ENCODE measurements at places on chromosomes 12 and 14. TPM values are rescaled to one million over a fixed set of nuclear protein-coding genes. Genes with fewer than 3 reads are reported as not detected.
A peak's percentile ranks its signal among the peaks of the same experiment; 100 is the strongest.

Gene SYNDIG1L
- 0.71 TPM for total RNA-seq

Gene OAS2
- total RNA-seq, result 4.2 TPM

Gene FBXL14
- total RNA-seq, result 16.7 TPM

Gene AQP2
- not detected for total RNA-seq

Gene OR6C2
- total RNA-seq, result not detected

Gene IFNG-AS1
- total RNA-seq, result not detected

Gene RIMBP2
- total RNA-seq, result 35.6 TPM

Gene GNB3
- total RNA-seq, result 6.3 TPM

Gene FGF23
- total RNA-seq, result 0.10 TPM

DNA sequence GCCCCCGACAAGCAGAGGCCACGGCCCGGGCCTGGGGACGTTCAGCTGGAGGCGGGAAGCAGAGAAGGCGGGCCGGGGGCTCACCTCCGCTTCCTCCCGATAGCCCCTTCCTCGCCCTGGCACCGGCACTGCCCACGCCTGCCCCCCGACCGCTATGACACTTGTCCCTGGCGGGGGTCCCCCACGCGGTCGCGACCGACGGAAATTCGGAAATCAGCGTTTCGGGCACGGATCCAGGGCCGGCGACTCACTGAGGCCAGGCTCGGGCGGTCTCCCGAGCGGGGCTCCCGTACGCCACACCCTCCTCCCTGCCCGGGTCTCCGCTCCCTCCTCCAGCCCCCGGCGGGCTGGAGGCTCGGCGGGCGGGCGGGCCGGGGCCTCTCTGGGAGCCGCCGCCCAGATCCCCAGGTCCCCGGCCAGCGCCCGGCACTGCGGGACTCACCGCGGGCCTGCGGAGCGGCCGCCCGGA is 581 bp downstream of the PITPNM2 start:
- no peak for DNase-seq
- peaks cover 34% of the 10 kb centered on the region for H3K27me3 ChIP-seq
- peak overlapping the region; percentile 82 for H3K4me3 ChIP-seq
- H3K27ac ChIP-seq, result peak overlapping the region; percentile 34

DNA sequence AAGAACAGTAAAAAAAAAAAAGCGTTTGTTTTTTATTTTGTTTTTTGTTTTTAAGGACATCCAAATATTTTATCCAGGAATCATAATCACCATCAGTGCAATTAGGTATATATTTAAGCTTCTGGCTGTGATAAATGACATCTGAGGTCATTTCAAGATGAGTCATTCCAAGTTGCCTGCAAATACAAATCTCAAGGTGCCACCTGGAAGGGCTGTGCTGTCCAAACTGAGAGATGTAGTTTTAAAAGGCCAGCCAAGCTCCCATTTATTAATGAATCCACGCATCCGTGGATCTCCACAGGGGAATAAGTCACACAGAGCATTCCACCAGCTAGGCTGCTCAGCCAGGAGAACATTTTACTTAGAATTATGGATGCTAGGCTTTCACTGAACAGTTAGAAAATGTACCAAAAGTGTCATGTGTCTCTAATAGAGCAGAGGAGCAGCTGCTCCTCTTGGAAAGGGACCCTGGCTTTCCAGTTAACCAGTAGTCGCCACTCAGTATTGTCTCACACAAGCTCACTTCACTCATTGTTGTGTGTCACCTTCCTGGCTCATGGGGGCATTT is 1151.4 kb upstream of the TMEM132C start:
- no peak overlapping the region for H3K4me3 ChIP-seq
- peaks cover 3% of the 10 kb centered on the region for H3K27me3 ChIP-seq
- H3K36me3 ChIP-seq, result no peaks in the 10 kb centered on the region
- no peak overlapping the region for H3K27ac ChIP-seq

GRCh38 chr12:67450441-67450840 is 181.3 kb downstream of the CAND1 start:
- DNase-seq, result no peak
- H3K4me3 ChIP-seq, result no peak overlapping the region
- H3K36me3 ChIP-seq, result no peaks in the 10 kb centered on the region
- no peaks in the 10 kb centered on the region for H3K27me3 ChIP-seq
- no peak overlapping the region for H3K27ac ChIP-seq

- H3K4me3 ChIP-seq, result no peak overlapping the region
- peaks cover 8% of the 10 kb centered on the region for H3K4me1 ChIP-seq
- H3K27ac ChIP-seq, result no peak overlapping the region
- H3K36me3 ChIP-seq, result peaks cover 3% of the 10 kb centered on the region
- H3K27me3 ChIP-seq, result peaks cover 4% of the 10 kb centered on the region
These were observed 28.7 kb downstream of the PPP2R5C start for GRCh38 chr14:101790232-101790631.

GRCh38 chr14:28773176-28773575 is 6.6 kb downstream of the FOXG1 start:
- peak overlapping the region; percentile 59 for H3K4me3 ChIP-seq
- peaks cover 10% of the 10 kb centered on the region for H3K4me1 ChIP-seq
- H3K27me3 ChIP-seq, result peaks cover 98% of the 10 kb centered on the region
- H3K36me3 ChIP-seq, result no peaks in the 10 kb centered on the region

DNA sequence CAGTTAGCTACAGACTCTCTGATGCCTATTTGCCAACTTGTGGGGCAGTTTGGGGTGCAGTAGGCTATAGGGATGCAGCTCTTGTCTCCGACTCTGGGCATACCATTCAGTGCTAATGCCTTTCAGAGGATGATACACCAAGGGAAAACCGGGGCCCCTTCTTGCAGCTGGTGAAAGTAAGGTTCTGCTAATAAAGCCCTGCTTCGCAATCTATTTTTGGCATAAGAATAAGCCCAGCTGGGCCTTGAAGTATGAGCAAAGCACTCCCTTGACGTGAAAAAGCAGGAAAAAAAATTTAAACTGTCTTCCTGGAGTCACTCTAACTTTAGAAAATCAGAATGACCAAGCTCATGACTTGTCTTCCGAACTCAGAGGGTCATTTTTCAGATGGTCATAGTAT is 124.1 kb upstream of the RBM19 start:
- DNase-seq, result no peak
- no peak overlapping the region for H3K27ac ChIP-seq
- H3K36me3 ChIP-seq, result no peaks in the 10 kb centered on the region
- peaks cover 38% of the 10 kb centered on the region for H3K27me3 ChIP-seq

DNA sequence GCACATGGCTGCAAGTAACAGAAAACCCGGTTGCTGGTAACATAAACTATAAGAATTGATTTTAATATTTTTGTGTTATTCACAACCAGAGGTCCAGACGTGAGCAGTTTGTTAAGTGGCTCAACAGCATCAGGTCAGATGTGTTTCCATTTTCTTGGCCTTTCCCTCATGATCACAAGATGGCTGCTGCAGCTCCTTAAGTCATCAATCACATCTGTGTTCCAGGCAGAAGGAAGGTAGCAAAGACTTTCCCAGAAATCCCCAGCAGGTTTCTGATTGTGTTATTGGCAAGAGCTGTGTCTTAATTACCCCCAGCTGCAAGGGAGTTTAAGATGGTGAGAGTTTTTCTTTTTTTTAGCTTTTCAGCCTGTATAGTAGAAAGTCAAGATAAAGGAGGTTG is 40.4 kb upstream of the MYL2 start:
- no peaks in the 10 kb centered on the region for H3K36me3 ChIP-seq
- no peak overlapping the region for H3K27ac ChIP-seq
- peaks cover 29% of the 10 kb centered on the region for H3K27me3 ChIP-seq
- no peak overlapping the region for H3K4me3 ChIP-seq
- H3K4me1 ChIP-seq, result no peaks in the 10 kb centered on the region

GRCh38 chr12:11786638-11787365 is 137.3 kb downstream of the ETV6 start:
- no peaks in the 10 kb centered on the region for H3K27me3 ChIP-seq
- no peak overlapping the region for H3K4me3 ChIP-seq
- peaks cover 32% of the 10 kb centered on the region for H3K36me3 ChIP-seq
- no peak for DNase-seq
- no peak overlapping the region for H3K27ac ChIP-seq
